ENCODE measurements at places on chromosomes 12 and 14. TPM values are rescaled to one million over a fixed set of nuclear protein-coding genes. Genes with fewer than 3 reads are reported as not detected.
A peak's percentile ranks its signal among the peaks of the same experiment; 100 is the strongest.

The TNS2 gene
- 10.5 TPM for total RNA-seq

The KRT73 gene
- not detected for total RNA-seq

The SUOX gene
- 13.6 TPM for total RNA-seq

The ACRBP gene
- total RNA-seq: not detected

The PIANP gene
- total RNA-seq: 1.5 TPM

DNA sequence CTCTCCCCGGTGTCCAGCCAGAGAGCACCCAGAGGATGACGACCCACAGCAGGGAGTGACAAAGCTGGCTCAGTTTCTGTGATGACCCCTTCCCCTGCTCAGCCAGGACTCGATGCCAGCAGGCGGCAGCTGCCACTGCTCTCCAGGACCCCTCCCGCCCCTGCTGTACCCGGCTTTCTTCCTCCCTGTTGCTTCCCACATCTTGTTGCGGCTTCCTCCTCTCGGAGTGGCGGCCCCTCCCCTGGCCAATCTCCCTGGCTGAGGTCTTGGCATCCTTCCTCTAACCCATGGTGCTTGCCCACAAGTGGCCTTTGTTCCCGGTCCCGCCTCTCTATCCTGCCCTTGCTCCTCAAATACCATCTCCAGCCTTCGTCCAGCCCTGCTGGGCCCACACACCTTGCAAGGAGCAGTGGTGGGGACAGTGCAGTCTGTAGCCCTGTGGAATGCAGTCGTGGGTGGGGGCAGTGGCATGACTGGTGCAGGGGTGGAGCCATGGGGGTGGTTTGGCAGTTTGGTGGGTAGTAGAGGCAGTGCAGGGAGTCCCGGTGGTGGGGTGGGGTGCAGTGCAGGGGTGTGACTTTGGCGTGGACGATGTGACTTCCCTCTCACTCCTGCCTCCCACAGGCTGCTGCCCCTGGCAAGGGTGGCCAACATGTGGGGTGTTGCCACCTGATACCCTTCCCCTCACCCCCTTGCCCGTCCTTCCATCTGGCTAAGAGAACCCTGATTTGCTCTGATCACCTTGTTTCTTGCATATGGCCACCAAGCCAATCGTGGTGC, 16.3 kb upstream of the BEGAIN start:
- DNase-seq: no peak

GRCh38 chr12:67546746-67547145, 101.8 kb upstream of the DYRK2 start:
- DNase-seq: no peak

DNA sequence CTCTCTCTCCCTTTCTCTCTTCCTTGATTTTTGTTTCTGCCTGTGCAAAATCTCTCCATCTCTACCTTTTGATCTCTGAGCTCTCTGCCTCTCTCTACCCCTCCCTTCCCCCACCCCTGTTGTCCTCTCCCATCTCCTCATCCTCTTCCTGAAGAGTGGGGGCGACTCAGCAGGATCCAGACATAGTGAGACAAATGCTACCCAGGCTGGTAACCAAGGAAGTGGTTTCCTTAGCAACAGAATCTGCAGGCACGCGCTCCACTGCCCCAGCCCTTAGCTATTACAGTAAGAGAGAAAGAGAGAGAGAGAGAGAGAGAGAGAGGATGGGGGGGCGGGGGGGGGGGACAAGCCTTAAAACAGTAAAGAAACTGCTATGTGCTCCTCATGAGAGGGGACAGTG, 85.6 kb downstream of the CMKLR1 start:
- no peak for DNase-seq

GRCh38 chr12:72679147-72679757, 407.1 kb downstream of the TRHDE start:
- no peak for DNase-seq

DNA sequence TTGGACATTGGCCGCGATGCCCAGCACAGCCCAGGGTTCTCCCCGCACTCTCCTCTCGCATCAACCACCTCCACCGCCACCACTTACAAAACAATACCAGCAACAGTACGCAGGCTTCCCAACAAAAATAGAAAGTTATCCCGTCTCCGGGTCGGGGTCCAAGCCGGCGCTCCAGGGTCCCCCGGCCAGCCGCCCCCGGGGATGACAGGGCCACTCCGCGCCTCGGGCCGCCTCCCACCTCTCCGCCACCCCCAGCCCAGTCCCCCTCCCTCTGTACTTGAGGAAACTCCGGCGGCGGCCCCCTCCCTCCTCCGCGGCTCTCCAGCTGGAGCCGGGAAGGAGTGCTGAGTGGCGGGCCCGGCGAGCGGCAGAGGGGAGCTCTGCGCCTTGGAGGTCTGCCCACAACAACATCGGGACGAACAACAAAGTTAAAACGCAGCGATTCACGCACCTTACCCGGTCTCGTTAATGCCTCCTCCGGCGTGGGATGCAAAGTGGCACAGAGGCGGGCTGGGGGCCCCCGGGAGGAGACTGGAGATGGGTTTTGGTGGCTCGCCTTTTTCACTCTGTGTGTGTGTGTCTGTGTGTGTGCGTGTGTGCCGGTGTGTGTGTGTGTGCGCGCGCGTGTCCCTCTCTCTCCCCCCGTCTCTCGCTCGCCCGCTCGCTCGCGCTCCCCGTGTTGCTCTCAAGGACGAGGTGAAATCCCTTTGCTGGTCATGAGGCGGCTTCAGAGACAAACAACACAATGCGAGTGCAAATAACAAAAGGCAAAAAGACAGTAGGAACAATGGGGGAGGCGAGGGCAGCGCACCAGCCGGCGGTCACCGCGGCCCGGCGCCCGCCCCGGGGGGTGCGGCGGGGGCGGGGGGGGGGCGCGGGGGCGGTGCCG, 386.8 kb downstream of the BCAT1 start:
- peak; percentile 34 for DNase-seq

DNA sequence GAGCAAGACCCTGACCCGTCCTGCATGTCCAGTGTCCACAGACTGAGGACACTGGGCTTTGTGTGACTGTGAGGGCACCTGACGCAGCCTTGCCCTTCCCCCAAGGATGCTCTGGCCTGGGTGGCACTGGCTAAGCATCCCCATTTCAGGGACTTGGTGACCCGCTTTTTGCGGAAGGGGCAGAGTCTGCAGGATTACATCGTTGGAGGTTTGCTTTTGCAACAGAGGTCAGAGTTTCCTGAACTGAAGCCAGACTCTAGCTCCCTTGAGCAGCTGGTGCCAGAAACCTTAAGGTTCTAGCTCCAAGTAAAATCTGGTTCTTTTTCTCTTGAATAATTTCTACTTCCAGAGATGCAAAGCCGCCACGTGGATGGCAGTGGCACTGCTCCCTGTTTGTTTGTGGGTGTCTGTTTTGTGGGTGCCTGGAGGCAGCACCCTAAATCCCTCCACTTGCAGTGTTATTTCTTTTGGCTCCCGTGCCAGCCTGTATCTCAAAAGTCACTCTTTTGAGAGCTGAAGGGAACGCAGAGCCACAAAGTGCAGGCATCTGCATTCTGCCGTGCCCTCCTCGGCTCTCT, 184.7 kb downstream of the TSPAN9 start:
- no peak for DNase-seq

- no peak for DNase-seq
Observed at GRCh38 chr12:15154103-15154502, 67.1 kb downstream of the RERG start.

DNA sequence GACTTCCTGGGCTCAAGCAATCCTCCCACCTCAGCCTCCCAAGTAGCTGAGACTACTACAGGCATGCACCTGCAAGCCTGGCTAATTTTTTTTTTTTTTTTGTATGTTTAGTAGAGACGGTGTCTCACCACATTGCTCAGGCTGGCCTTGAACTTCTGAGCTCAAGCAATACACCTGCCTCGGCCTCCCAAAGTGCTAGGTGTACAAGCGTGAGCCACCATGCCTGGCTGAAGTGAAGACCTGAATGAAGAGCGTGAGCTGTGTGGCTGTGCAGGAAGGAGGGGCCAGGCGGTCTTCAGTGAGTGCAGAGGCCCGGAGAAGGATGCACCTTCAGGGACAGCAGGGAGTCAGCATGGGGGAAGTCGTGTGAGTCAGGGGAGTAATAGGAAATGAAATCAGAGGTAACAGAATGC, 14.9 kb upstream of the NFKBIA start:
- DNase-seq: peak; percentile 28

GRCh38 chr12:98893675-98894411, 248.8 kb downstream of the APAF1 start:
- DNase-seq: no peak

GRCh38 chr12:117067638-117068037, 31.6 kb downstream of the TESC start:
- DNase-seq: no peak

- DNase-seq: peak; percentile 57
Observed at GRCh38 chr12:46650688-46651087, 175.1 kb downstream of the SLC38A4 start.

GRCh38 chr14:68759017-68759560, 33.8 kb downstream of the ZFP36L1 start:
- DNase-seq: no peak

GRCh38 chr12:124397807-124398577, 103.1 kb downstream of the RFLNA start:
- DNase-seq: peak; percentile 31

GRCh38 chr12:82504409-82504808, 146.1 kb downstream of the METTL25 start:
- no peak for DNase-seq

- DNase-seq: no peak
Observed at GRCh38 chr14:87111741-87112140, 881.2 kb downstream of the GALC start.

- DNase-seq: no peak
Observed at GRCh38 chr12:138898-139534, 72.4 kb downstream of the IQSEC3 start.

- DNase-seq: no peak
Observed at GRCh38 chr14:89607453-89607852, 190.4 kb upstream of the FOXN3 start.

DNA sequence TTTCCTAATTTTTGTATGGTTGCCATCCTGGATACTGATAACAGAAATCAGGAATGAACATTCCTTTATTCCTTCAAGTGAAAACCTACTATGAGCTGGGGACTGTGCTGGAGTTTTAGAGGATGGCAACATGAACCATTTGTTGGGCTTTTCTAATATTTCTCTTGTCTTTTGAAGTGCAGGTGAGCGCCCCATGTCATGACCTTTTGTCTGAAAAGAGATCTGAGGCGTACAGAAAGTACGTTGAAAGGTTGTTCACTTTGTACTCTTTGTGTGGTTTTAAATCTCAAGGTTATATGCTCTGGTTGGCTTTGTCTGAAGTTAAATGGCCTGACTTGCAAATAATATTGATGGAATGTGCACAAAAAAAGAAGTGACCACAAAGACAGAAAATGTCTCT, 79.0 kb downstream of the GAS2L3 start:
- DNase-seq: no peak

DNA sequence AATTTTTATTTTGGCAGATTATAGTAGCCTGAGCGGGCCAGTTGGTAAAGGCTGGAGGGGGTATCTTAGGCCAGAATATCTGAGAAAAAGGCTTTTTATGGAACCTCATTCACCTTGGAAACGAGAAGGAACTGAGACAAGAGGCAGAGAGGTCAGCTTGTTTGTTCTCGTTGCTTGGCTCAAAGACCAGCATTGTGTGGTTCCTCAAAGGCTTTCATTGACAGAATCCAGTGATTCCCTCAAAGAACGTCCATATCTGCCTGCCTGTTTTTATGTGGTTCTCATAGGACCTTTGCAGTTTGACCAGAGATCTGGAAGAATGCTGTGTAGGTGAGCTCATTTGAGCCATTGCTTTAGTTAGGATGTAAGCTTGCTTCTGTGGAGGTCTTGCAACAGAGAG, 117.3 kb downstream of the CFAP54 start:
- no peak for DNase-seq

Measured in RPMI7951 (cell line).